Smooth muscle cell of bladder (primary cell): ENCODE measurements at places on chromosomes 2 and 18. TPM values are rescaled to one million over a fixed set of nuclear protein-coding genes. Genes with fewer than 3 reads are reported as not detected.

Gene TSPYL6
- total RNA-seq: not detected in 2 replicates

Gene BOLL
- total RNA-seq: not detected in 2 replicates

Gene COA5
- total RNA-seq: 39.7 and 41.9 TPM in 2 replicates

Gene ANKRD53
- total RNA-seq: 0.14 and 0.37 TPM in 2 replicates

Gene TMEM200C
- total RNA-seq: 0.14 and 0.74 TPM in 2 replicates

Gene UGP2
- 122 and 133 TPM in 2 replicates for total RNA-seq

Gene ST6GAL2
- total RNA-seq: under 0.01 and 1.1 TPM in 2 replicates

Gene TPO
- total RNA-seq: not detected in 2 replicates

Gene ADCYAP1
- not detected in 2 replicates for total RNA-seq

Gene REG3G
- total RNA-seq: not detected in 2 replicates

Gene PTMA
- total RNA-seq: 522 and 581 TPM in 2 replicates

Gene CAPN14
- under 0.01 and 0.09 TPM in 2 replicates for total RNA-seq

Gene CRYBA2
- total RNA-seq: not detected in 2 replicates

Gene MERTK
- total RNA-seq: 0.14 and 0.28 TPM in 2 replicates

Gene TMEM169
- 0.09 and 0.14 TPM in 2 replicates for total RNA-seq
